Right cardiac atrium (tissue), 5 donors: ENCODE measurements at places on chromosomes 1 and 21. TPM values are rescaled to one million over a fixed set of nuclear protein-coding genes. Genes with fewer than 3 reads are reported as not detected.

Gene SELL
- 1.3 TPM for total RNA-seq

DNA sequence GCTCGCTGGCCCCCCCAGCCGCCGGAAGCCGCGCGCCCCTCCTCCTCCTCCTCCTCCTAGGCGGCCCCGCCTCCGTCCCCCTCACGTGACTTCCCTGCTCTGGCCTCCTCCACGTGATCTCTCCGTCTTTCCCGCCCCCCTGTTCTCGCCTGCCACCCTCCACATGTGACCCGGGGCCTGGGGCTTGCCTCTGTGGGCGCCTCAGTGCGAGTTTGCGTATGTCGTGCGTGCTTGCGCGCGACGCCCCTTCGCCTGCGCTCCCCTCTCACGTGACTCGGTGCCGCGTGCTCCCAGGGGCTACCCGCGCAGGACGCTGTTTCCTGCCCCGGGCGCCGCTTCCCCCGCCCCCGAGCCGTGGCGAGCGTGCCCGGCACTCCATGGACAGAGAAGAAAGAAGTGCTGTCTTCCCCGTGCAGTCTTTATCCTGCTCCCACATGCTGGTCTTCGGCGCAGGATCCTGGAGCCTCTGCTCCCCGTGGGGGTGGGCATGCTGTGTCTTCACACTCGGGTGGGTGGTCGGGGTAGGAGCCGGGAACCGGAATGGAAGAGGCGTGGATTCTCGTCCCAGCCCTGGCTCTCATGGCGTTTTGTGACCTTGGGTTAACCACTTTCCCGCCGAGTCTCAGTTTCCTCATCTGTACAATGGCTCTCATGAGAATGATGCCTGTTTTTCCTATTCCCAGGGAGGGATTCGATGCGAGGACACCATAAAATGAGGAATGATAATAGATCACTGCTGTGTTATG lies 431 bp upstream of the UBE2Q1 start:
- DNase-seq = peak; percentile 100

GRCh38 chr1:238961790-238962189 lies 424.6 kb upstream of the CHRM3 start:
- DNase-seq = no peak

DNA sequence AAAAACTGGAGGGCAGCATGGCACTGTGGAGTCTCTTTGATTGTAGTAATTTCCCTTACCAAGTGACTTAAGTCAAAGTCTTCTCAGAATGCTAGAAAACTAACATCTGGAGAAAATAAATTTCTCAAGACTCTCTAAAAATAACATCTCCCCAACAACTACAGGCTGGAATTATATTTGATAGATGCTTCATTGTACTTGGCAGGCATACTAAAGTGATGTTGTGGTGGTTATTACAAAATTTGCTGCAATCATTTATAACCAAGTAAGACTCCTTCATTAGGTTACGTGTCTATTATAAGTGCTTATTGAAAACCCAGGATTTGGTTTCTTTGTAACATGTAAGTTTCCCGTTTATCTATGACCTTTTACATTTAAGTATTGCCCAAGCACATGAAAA lies 132.9 kb upstream of the NRIP1 start:
- no peak for DNase-seq

- no peak for DNase-seq
These were observed 1.6 kb upstream of the ADARB1 start for GRCh38 chr21:45072738-45073300.

DNA sequence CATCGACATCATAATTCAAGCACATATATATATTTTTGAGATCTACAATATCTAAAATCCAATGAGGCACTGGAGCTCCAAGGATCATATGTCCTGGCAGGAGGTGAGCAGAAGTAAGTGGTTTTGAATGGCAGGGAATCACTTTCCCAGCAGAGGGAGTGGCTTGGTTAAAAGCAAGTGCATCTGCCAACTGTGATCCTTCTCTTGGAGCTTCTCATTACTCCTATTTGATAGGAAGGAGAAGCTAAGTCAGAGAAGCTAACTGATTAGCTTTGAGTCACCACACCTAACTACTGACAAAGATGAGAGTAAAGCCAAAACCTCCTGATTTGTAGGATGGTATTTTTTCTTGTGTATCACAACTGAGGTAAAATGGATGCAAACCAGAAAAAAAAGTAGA lies 55.0 kb downstream of the ALG14 start:
- no peak for DNase-seq

DNA sequence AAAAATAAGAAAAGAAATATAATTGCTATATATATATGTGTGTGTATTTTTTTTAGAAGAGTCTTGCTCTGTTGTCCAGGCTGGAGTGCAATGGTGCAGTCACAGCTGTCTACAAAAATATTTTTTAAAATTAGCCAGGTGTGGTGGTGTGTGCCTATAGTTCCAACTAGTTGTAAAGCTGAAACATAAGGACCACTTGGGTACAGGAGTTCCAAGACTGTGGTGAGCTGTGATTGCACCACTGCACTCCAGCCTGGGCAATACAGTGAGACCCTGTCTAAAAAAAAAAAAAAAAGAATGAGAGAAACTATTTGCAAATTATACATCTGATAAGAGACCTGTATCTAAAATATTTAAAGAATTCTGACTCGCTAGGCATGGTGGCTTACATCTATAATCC lies 42.0 kb downstream of the BMP8A start:
- DNase-seq = no peak

DNA sequence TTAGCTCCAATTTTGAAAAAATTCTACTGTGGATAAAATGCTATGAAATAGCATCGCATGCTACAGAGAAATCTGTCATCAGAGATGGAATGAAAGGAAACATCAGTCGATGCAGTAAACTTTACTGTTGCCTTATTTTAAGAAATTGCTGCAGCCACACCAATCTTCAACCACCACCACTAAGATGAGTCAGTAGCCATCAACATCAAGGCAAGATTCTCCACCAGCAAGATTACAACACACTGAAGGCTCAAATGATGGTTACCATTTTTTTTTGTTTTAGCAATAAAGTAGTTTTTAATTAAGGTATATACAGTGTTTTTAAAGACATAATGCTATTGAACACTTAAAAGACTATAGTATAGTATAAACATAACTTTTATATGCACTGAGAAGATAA lies 95.6 kb upstream of the JUN start:
- no peak for DNase-seq

DNA sequence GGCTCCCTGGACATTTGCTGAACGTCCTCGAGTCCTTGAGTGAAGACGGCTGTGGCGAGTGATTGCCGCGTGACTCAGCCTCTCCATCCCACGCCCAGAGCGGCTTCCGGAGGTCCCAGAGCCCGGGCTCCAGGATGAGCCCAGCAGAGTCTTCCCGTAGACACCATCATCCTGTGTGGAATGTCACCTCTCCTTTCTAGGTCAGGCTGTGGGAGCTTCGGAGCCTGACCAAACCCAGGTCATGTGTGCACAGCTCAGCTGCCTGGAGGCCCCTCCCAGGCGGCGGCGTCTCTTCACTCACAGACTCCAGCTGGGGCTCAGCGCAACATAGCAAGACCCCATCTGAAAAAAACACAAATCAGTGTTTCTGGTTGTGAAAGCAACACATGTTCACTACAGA lies 38.2 kb downstream of the PRKCZ start:
- no peak for DNase-seq

GRCh38 chr1:97073169-97073568 lies 351.6 kb downstream of the PTBP2 start:
- DNase-seq = no peak

Gene OR2AK2
- not detected for total RNA-seq

DNA sequence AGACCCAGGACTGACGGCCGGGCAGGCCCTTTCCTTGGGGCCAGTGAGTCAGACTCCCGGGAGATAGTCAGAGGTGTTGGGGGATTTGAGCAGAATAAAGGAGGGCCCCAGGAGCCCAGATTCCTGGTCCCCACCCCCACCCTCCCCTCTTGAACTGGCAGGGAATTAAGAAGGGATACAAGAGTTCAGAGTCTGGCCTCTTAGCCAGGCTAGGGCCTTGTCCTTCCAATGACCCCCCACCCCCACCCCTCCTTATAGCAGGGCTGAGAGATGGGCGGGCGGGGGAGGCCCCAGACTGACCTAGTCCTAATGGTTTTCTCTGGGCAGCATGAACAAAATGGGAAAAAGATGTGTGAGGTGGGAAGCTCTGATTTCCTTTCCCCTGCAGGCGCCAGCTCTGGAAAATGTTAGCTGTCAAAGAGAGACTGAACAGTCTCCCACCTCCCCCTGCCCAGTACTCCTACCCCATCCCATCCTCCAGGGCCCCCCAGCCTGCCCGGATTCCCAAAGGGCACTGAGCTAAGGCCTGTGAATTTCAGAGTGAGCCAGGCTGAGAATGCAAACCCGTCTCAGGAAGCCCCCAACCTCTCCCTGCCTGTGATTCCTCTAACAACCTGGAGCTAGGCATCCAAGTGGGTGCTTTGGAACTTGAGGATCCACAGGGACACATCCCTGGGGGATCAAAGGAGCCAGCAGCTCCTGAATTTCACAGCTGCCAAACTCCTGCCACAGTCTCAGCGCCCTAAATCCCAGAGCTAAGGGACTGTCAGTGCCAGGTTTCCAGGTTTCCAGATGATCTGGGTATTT lies 5.8 kb upstream of the CRABP2 start:
- no peak for DNase-seq

Gene CBR1
- 35.1 TPM for total RNA-seq

GRCh38 chr1:11670747-11671146 lies 6.7 kb downstream of the FBXO6 start:
- no peak for DNase-seq

Gene OR2L5
- not detected for total RNA-seq

- no peak for DNase-seq
These were observed 84.0 kb downstream of the RERE start for GRCh38 chr1:8733484-8733883.

GRCh38 chr1:15492596-15492995 lies 16.7 kb downstream of the CELA2B start:
- DNase-seq = no peak

DNA sequence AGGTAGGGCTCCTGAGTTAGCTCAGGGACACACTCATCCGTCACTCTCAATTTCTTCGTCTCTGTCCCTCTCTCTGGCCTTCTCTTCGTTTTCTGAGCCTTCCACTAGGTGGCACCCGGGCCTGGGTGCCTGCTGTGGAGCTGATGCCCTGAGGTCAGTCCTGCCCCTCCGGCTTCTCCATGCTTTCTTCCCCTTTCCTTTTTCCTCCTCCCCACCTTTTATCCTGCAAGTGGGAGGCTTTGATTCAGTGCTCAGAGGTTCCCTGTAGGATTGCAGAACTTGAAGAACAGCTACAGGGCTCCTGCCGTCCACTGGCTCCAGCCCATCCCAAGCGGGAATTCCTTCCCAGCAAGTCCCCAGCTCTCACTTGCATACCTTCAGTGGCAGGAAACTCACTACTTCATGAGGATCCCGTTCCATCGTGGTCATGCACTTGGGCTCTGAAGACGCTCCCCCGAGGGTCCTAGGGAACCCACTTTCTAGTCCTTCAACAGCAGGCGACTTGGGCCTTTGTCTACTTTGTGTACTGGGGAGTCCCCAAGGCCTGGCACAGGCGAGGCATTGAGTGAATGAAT lies 45.6 kb downstream of the SRRM1 start:
- DNase-seq = peak; percentile 87

Gene FCRL1
- not detected for total RNA-seq

Gene AMPD1
- not detected for total RNA-seq

GRCh38 chr1:176448340-176448739 lies 14.6 kb upstream of the PAPPA2 start:
- no peak for DNase-seq

DNA sequence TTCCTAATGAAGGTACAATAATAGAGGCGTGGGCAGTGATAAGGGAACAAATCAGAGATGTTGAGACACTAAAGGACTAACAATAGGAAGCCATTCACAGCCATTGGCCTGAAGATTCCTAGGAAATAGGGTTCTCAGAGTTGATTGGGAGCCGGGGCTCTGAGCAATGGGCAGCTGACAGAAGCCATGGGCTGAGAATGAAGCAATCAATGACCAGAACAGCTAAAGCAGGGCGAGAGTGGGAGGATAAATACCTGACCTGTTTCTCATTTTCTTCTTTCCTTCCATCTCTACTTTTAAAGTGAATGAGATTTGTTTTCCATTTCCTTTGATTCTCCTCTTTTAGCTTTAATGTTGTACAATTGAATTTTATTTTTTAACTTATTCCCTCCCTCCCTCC lies 774.7 kb upstream of the ADGRL4 start:
- no peak for DNase-seq

Gene PTPN7
- 0.50 TPM for total RNA-seq

DNA sequence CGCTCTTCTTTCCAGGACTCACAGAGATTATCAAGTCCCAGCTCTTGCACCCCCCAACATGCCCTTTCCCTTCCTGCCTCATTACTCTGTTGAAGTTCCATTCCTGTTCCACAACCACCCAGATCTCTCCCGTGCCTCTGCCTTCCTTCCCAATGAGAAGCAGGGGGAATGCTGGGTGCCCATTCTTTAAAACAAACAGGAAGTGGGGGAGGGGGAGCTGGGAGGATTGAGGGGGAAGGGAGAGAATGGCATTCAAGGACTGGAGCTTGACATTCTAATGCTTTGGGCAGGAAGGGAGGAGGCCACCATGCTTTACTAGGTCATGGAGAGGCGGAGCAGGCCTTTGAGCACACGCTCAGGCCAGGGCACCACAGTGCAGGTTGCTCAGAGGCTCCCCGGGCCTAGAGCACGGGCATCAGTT lies 150.3 kb upstream of the IRF2BP2 start:
- DNase-seq = no peak

Gene COL16A1
- total RNA-seq = 50.3 TPM

Gene SLC30A10
- not detected for total RNA-seq

DNA sequence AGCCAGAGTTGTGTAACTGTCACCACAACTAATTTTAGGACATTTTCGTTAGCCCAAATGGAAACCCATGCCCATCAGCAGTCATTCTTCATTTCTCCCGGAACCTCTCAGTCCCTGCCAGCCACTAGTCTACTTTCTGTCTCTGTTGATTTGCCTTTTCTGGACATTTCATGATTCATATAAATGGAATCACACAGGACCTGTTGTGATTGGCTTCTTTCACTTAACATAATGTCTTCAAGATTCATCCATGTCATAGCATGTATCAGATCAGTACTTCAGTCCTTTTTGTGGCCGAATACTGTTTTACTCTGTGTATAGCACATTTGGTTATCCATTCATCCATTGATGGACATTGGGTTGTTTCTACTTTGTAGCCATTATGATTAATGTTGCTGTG lies 7.1 kb downstream of the SLC66A1 start:
- DNase-seq = no peak

Gene KRTAP19-8
- not detected for total RNA-seq

Gene CD48
- total RNA-seq = 0.96 TPM

DNA sequence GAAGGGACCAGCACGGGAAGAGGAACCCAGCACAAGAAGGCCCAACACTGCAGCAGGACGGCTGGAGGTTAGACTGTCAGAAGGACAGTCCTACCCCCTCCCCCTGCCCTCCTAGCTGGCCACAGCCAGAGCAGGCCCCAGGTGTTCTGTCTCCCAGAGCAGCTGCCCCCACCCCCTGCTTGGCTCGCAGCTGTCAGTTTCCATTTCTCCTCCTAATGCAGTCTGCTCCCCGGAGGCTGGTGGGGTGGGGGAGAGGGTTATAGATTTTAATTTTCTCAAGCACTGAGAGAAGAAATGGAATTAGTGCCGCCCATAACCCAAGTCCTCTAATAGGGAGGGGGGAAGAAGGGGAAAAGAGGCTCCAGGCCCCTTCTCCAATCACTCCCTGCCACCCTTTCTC lies 13.0 kb upstream of the PEAR1 start:
- DNase-seq = no peak

Gene PGBD5
- total RNA-seq = 32.6 TPM
